Stimulated activated naive CD4-positive, alpha-beta T cell treated with Interleukin-2 at 50 U/mL for 16 hours (primary cell): ENCODE measurements at places on chromosomes 7 and 10.
A peak's percentile ranks its signal among the peaks of the same experiment; 100 is the strongest.

DNA sequence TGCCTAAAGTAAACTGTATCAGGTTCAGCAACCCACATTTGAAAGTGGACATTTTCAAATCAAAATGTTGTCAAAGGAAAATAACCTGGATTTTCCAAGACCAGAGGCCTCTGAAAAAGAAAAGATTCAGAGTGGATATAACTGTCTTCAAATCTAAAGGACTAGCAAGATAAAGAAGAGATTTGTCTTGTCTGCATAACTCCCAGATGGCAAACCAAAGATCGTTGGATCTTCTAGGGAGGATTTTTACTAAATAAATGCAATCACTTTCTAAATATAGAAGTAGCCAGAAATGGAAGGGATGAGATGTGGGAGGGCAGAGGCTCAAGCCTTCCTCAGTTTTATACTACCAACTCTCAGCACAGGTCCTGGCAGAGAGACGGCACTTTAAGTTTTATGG lies 39.0 kb downstream of the CABCOCO1 start:
- DNase-seq, result no peak

- no peak for DNase-seq
Measured at GRCh38 chr7:137984181-137985041, 17.5 kb downstream of the CREB3L2 start.

DNA sequence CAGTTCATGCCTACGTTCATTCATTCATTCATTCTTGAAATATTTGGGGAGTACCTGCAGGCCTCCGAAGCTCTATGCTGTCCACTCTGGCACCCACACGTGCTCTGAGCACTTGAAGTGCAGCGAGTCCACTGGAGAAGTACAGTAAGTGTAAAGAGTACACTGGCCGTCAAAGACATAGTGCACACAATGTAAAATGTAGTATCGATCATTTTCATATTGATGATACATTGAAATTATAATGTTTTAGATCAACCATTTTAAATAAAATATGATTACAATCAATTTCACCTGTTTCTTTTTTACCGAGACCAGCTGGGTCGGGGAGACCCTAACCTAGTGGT lies 37.0 kb upstream of the PURB start:
- no peak for DNase-seq

DNA sequence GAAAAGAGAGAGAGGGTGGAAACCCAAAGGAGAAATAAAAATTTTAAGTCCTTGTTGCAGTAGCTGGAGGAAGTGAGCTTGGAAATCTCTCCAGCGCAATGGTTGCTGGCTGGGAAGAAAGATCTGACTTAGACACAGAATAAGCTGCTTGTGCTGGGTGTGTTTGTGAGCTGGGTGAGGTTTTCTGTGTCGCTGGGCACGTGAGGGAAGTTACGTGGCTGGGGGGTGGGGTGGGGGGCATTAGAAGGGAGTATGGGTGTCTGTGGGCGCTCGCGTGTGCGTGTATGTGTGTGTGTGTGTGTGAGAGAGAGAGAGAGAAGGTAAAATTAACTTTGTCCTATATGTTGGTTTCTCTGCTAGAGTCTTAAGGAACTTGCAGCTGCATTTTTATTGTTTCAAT lies 11.6 kb downstream of the TCF7L2 start:
- DNase-seq, result no peak

DNA sequence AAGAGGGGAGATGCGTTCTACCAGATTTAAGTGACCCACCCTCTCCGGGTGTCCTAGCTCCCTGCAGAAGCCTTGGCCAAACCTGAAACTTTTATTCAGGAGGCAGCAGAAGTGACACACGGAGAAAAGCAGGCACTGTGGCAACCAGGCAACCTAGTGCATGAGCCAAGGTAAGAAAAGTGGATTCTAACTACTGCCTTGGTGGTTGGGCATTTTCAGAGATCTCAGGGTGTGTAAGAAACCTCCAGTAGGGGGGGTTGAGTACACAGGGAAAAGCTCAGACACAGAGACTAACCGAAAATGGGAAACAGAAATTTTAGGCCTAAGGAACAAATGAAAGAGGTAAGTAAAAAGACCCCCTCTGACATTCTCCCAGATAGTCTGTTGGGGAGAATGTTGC lies 645.7 kb downstream of the ANKRD7 start:
- DNase-seq, result no peak

DNA sequence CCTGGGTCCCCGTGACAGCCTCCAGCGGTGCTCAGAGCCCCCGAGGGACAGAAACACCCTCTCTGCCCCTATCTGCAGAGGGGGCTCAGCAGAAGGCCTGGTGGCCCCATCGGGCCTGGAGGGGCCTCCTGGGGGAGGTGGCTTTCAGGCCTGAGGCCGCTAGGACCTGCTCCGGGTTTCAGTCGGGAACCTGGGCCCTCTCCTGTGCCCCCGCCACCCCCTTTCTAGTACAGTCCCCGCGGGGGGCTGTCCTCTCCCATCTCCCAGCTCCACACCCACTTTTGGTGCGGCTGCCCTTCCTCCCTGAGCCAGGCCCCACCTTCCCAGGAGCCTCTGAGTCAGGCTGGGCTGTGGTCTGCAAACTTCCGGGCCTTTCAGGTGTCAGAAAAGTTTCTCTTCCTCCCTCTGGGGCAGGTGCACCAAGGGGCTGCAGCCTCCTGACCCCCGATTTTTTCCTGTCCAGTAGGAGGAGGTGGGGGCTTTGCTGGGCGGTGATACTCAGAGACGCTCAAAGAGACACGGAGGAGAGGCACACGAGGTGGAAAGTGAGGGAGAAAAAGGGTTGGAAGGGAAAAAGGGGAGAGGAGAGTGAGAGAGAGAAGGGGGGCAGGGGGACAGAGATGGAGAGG lies 692 bp downstream of the CARD11 start:
- peak; percentile 55 for DNase-seq

DNA sequence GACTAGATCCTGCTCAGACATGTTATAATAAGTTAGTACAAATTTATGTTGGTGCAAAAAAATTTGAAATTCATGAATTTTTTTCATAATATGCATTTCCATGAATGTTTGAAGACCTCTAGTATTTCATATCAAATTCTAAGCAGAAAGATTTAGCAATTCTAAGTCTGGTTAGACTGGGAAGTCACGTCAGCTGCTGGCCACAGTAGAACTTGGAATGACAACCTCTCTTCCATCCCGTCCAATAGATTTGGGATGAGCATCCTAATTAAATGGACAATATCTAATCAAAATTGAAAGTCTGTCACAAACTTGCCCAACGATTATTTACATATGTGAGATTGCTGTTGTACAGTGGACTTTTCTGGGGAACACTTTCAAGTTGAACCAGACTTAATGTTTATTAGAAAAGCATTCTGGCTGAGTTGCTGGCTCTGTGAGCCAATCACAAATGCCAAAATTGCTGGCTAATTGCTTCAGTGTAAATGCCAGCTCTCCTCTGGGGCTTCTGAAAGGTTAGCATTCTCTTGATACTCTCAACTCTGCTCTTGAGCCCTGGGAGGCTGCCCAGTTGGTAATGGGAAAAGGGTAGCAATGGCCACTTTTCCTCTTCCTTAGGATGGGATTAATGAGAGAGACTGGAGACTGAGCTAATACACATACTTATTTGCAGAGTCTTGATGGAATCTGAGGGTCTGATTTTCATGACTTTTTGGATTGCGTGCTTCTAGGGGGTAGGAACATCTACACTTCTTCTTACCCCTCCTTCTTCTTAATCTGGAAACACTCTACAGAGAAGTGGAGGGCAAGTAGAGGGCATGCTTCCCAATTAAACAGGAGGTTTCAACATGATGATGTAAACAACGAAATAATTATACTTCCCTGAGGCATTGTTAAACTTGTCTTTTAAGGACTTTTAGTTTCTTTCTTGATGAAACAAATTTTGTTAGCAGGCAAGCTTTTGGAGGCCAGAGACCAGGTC lies 253.5 kb downstream of the BAMBI start:
- no peak for DNase-seq

- no peak for DNase-seq
Measured at GRCh38 chr7:135509589-135509838, 388 bp downstream of the CNOT4 start.

DNA sequence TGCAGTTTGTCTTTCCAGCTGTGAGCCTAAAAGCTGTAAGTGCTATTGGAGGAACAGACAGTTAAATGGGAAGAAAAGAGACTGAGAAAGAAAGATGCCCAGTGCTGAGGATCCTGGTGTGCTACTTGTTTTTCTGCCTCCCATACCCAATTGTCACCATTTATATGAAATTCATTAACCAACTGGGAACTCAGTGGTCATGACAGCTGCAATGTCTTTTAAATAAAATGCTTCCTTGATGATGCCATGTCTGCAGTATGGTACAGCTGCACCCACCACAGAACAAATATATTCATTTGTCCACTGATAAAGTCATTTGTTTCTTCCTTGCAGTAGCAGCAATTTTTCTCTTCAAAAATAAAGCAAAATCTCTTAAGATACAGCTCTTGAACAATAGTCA lies 15.6 kb upstream of the RTKN2 start:
- no peak for DNase-seq

- DNase-seq, result no peak
Measured at GRCh38 chr10:44193567-44194220, 191.2 kb downstream of the CXCL12 start.

- DNase-seq, result no peak
Measured at GRCh38 chr7:137848095-137848494, 1.3 kb upstream of the DGKI start.

- peak; percentile 42 for DNase-seq
Measured at GRCh38 chr10:13440185-13441061, 88.4 kb downstream of the BEND7 start.

DNA sequence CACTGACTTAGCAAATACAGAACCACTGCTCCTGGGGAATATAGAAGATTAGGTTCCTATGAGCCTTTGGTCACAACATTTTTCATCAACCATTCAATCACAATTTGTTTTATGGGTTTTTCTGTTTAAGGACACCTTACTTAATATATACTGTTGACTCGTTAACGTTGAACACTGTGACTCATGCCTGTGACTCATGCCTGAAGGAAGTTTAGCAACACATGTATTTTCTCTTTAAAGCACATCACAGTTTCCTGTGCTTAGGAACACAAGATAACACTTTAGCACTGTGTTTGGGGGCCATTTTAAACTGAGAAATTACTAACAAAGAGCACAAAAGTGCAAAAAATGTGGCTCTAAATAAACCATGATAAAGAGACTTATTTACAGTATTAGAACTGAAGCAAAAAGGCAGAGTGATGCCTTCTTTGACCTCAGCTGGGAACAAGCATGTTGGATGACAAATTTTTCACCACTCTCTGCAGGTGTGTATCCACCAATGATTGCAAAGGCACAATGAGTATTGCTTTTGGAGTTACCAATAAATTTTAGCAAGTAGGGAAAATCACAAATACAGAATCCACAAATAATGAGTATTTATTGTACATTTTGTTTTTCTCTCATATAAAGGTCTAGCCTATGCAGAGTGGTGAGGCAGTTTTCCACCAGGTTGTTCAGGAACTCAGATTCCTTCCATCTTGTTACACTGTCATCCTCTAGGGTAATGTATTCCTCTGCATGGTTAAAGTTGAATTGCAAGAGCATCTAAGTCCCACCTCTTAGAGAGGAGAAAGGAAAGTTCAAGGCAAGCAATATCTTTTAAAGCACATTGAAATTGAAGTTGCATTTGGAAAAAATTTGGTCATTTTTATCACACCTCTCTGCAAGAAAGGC lies 7.3 kb downstream of the FGFBP3 start:
- DNase-seq, result peak; percentile 58

DNA sequence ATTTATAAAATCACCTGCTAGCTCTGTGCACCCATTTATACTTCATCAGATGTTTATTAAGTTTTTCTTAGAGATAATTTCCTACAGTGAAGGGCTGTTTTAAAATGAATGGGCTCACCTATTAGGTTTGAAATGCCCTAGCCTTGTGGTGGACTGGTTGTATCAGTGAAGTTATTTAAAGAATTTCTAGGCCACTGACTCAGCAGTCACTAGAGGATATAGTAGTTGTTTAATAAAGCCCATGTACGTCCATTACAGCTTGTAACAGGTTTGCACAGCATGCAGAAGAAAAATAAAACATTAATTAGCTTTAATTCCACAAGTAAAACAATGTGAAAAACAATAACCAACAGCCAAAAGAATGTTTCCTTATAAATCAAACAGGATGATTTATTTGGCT lies 128.0 kb downstream of the RSU1 start:
- no peak for DNase-seq

DNA sequence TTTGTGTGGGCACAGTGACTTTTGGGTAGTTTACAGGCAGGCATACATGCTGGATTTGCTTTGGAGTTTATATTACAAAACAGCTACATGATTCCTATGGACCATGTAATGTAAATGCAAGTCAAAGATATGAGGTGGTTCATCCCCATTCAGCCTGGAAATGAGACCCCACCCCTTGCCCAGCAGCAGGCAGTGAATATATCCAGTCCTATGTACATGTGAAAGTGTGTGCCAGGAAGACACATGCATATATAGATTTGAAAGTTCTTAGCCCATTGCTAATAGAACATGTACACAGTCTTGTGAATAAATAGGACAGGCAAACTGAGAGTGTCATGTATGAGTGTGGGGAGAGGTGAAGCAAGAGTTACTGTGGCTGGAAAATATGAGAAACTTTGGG lies 65.3 kb downstream of the FZD1 start:
- no peak for DNase-seq

GRCh38 chr10:76719006-76719405 lies 918.6 kb downstream of the KCNMA1 start:
- DNase-seq, result no peak

DNA sequence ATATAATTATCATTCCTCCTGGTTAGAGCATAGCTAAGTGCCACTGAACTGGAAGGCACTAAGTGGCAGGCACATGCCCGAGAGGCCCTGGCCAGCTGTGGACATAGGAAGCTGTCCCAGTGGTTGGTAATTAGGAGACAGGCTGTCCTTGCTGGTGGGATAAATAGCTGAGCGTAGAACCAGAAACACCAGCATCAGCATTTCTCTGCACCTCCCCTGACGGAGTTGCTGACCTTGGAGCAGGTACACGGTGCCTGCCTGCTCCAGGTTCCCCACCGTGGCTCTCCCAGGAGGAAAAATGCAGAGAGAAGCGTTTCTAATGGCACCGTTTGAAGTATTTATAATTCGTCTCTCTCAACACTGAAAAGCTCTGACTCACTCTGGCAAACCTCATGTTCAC lies 5.6 kb upstream of the ABLIM1 start:
- DNase-seq, result no peak

GRCh38 chr7:112105584-112106530 lies 100.3 kb downstream of the DOCK4 start:
- DNase-seq, result no peak

- no peak for DNase-seq
Measured at GRCh38 chr7:49937608-49938007, 155.4 kb downstream of the ZPBP start.

- no peak for DNase-seq
Measured at GRCh38 chr7:118902600-118902999, 678.1 kb downstream of the ANKRD7 start.

DNA sequence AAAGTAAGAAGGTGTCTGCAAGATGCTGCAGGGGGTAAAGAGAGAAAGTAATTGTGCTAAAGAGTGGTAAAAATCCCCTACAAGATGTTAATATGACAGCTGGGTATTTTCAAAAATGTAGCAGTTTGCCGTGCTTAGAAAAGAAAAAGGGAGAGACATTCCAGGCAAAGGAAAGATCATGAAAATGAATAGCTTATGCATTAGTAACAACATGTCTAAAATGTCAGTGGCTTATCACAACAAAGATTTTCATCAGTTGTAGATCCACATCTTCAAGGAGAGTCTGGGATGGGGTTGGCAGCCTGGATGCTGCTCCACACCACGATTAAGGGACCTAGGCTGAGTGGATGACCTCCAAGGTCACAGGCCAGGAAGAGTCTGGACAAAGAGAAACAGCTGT lies 920.9 kb downstream of the GRID1 start:
- no peak for DNase-seq

- DNase-seq, result peak; percentile 26
Measured at GRCh38 chr7:129553899-129554461, 51.6 kb downstream of the SMKR1 start.

- DNase-seq, result no peak
Measured at GRCh38 chr10:21493784-21494183, 31.7 kb downstream of the SKIDA1 start.
